ENCODE measurements at places on chromosomes 13 and 19.

DNA sequence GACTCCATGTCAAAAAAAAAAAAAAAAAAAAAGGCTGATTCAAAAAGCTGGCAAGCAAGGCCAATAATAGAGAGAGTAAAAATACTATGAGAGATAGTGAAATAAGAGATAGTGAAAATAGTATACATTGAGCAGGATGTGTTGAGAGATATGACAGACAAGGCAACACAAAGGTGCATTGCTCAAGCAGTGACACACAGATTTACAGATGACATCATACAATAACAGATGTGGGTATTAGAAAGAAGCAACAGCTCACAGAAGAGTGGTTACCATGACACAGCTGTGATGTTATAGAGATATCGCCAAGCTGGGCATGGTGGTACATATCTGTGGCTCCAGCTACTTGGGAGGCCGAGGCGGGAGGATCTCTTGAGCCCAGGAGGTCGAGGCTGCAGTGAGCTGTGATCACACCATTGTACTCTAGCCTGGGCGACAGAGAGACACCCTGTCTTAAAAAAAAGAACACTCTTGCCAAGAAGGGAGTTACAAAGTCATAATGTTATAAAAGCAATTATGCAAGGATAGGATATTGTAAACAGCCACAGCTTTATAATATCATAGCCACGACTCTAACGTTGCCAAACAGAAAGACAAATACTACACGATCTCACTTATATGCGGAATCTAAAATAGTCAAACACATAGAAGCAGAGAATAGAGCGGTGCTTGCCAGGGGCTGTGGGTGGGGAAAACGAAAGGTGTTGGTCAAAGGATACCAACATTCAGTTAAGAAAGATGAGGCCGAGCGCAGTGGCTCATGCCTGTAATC lies 10.3 kb downstream of the TNFSF9 start:
- DNase-seq = no peak

DNA sequence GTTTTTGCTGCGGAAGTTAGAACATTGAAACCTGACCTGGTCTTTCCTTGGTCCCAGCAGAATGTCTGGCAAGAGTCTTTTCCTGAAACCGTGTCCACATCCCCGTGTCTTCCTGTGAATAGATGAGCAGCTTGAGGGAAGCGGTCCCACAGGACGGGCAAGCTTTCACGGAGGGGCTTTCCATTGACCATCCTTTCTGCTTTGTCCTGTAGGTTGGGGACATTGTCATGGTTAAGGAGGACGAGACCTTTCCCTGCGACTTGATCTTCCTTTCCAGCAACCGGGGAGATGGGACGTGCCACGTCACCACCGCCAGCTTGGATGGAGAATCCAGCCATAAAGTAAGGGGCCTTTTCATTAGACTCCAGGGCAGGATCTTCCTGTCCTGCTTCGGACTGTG lies 126.0 kb downstream of the ATP11A start:
- no peak for DNase-seq

DNA sequence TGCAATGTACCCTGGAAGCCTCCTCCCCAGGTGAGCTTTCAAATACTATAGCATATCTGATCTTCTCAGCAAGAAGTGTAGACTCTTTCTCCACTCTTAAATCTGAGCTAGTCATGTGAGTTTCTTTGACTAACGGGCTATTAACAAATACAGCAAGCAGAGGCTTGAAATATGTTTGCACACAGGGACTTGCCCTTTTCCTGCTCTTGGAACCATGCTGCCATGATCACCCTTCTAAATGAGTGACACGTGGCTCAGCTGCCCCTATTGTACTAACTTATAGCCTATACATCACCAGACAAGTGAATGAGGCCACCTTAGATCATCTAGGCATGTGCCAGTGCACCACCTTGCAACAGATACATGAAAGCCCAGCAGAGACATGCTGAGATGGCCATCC lies 13.3 kb upstream of the SUCLA2 start:
- DNase-seq = no peak

- no peak for DNase-seq
These were observed 818.4 kb downstream of the DIAPH3 start for GRCh38 chr13:59345311-59345710.

GRCh38 chr13:33312150-33312860 lies 26.8 kb upstream of the STARD13 start:
- no peak for DNase-seq

DNA sequence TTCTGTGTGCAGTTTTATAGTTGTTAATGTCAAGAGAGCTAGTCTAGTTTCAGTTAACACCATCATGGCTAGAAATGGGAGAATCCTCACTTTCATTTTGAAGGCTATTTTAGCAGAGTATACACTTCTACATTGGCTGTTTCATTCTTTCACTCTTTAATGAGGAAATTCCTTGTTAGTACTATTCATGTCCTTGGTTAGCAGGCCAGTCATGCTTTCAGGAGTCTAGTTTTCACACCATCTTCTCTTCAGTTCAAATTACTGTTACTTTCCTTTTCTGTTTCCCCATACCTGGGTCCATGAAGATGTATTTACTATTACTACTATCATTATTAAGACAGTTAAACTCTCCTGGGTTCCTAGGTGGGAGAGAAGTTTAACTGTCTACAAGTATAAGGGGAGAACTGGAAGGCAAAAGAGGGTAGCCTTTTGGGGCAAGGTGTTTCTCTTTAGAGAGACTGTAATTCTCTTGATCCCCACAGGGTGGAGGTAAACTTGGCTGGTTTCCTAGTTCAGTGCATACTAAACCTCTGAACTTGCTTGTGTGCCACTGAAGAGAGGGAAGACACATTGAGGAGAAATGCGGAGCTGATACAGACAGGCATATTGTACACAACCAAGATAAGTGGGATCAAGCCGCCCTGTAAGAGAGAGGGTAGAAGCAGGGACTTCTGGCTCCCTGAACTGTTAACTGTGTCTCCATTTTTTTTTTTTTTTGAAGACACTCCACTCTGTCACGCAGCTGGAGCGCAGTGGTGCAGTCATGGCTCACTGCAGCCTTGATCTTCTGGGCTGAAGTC lies 41.3 kb upstream of the IGFL4 start:
- DNase-seq = no peak

Measured in activated CD4-positive, CD25-positive, alpha-beta regulatory T cell treated with anti-CD3 and anti-CD28 coated beads, Interleukin-2, amount 50 U/mL, for 72 hours (primary cell).